CD4-positive, alpha-beta T cell treated with Interferon gamma for 1 hour (primary cell): ENCODE measurements at places on chromosomes 1 and 21.

DNA sequence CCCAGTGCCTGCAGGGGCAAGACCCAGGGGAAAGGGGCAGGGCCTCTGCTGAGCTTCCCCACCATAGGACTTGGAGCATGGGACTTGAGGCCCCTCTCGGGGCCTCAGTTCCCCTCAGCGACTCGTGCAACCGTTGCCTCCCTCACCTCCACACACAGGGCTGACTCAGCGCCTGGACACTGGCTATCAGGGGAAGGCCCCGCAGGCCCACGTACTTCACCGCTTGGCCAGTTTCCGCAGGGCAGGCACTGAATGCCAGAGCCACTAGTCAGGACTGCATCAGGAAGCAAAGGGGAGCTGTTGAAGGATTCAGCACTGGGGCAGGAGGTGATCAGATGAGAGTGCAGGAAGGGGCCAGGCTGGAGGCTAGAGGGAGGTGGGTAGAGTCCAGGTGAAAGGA lies 15.5 kb upstream of the FAM131C start:
- no peak for DNase-seq

- DNase-seq: no peak
Observed at GRCh38 chr1:174902531-174903099, 97.1 kb upstream of the CACYBP start.

GRCh38 chr1:184716158-184716557 lies 38.5 kb downstream of the EDEM3 start:
- DNase-seq: no peak

GRCh38 chr1:212587016-212587887 lies 21.3 kb upstream of the ATF3 start:
- no peak for DNase-seq

- DNase-seq: peak; percentile 7
Observed at GRCh38 chr1:84403347-84403746, 5.1 kb downstream of the DNASE2B start.

DNA sequence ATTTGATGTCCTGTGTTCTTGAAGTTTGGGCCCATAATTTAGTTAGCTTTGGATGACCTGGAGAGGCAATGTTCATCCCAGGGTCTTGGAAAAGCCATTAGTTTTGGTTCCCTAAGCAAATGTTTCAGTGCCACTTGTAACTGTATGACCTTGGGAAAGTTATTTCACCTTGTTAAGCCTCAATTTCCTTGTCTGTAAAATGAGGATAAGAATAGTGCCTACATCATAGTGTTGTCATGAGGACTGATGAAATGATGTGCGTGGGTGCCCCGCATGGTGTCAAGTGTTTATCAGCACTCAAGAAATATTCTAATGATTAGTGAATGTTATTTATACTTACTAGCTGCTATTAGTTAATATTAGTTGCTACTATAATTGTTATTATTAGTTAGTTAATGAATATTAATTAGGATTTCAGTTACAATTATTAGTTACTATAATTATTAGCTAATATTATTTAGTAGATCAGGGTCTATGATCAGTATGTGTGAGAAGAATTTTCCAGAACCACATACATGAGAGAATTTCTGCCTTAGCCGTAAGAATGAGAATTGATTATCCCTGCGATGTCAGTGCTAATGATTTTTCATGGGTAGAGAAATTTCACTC lies 1.9 kb downstream of the SH3BGR start:
- DNase-seq: no peak

- no peak for DNase-seq
Observed at GRCh38 chr1:184759112-184759511, 4.5 kb upstream of the EDEM3 start.

DNA sequence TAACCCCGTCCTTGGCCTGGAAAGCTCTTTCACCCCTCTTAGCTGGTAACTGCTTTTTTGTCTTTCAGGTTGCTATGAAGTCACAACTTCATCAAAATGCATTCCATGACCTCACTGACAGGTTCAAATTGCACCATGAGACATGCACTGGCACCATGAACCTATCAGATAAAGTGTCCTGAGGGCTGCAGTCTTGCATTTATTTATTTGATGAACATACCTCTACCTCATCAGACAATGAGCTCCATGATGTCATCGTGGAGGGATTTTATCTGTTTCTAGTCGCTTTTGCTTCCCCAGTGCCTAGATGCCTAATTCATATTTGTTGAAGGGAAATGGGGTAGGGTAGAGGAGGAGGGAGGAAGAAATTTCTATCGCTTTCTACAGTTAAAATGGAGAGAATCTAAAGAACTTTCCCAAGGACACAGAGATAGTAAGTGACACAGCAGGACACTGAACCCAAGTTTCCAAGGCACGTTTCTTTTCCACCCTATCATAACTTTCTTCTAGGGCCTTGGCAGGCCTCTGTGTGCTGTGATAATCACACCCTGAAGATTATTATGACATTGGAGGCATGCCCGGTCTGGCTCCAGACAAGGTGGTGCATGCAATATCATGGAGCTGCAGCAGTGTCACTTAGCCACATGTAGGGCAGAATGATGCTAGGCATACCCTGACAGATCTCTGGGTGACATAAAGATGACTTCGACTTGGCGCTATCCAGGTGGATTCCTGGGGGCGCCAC lies 69.5 kb downstream of the CD58 start:
- DNase-seq: no peak
